NCI-H187 (cell line): ENCODE measurements at places on chromosomes 13 and 19.

- DNase-seq: no peak
Measured at GRCh38 chr13:23986619-23987018, 89.3 kb upstream of the C1QTNF9B start.

DNA sequence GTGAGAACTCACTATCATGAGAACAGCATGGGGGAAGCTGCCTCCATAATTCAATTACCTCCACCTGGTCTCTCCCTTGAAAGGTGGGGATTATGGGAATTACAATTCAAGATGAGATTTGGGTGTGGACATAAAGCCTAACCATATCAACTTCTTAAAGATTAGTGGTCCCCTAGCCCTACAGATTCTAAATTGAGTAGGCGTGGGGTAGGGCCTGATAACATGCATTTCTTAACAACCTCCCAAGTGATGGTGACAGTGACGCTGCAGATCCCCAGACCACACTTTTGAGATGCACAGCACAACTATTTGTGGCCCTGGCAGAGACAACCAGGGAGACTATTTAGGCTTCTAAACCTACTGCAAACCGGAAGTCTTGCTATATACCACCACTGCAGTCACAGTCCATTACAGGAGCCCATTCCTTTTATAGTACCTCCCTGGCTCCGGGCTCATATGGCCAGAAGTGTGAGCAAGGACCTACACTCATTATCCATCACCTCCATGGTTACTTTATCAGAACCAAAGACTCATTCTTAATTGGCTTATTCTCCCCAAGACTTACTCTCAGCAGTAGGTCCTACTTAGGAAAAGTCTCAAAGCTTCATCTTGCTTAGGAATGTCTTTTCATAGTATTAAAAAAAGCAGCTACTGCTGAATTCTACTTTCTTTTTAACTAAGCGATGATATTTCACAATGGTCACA is 2.1 kb upstream of the DPY19L3 start:
- no peak for DNase-seq

DNA sequence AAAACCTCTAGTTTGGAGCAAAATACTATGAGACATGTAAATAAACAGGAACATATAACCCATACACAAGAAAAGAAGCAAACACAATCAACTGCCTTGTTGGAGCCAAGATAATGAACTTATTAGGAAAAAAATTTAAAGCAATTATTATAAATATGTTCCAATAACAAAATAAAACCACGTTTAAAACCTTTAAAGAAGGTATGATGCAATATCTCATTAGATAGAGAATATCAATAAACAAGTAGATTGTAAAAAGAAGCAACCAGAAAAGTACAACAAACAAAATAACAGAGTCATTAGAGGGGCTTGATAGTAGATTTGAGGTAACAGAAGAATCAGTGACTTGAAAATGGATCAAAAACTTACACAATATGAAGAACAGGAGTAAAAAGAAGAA is 327.0 kb upstream of the PCDH9 start:
- no peak for DNase-seq

- DNase-seq: no peak
Measured at GRCh38 chr19:48413879-48414587, 20.6 kb downstream of the GRIN2D start.

DNA sequence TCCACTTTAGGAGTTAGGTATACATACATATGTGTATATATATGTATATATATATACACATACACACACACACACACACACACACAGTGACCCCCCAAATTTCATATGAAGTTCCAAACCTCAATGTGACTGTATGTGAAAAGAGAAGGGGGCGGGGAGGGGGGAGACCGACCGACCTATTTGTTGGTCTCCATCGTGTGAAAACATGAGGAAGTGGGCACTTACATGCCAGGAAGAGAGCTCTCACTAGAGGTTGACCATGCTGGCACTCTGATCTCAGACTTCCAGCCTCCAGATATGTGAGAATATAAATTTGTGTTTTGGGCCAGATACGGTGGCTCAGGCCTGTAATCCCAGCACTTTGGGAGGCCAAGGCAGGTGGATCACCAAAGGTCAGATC is 24.6 kb downstream of the ZNF562 start:
- no peak for DNase-seq

DNA sequence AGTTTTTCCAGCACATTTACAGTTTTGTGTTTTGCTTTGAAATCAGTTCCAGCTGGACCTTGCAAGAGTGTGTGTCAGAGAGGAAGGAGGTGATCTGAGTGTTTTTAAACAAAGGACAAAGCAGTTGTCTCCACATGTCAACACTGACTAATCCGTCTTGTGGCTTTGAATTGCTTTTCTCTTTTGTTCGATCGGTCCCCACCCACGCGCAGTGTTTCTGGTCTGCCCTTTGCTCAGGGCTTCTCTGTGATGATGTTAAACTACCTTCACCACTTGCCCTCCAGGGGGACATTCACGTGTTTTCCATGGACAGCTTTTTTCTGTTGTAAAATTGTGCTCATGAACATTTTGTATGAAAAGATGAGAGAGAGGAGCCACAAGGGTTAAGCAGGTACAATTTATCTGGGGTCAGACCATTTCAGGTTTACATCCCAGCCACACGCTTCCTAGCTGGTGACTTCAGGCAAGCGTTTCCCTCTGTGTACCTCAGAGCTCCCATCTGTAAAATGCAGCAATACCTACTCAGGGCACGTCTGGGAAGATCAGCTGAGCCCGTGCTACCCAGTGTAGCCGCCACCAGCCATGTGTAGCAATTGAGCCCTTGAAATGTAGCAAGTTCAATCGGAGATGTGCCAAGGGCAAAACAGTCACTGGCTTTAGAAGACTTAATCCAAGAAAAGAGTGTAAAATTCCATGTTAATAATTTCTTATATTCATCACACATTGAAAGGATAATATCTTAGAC is 13.5 kb upstream of the PLA2G4C start:
- no peak for DNase-seq
